Fibroblast of skin of right biceps (primary cell): ENCODE measurements at places on chromosomes 13 and 19.

DNA sequence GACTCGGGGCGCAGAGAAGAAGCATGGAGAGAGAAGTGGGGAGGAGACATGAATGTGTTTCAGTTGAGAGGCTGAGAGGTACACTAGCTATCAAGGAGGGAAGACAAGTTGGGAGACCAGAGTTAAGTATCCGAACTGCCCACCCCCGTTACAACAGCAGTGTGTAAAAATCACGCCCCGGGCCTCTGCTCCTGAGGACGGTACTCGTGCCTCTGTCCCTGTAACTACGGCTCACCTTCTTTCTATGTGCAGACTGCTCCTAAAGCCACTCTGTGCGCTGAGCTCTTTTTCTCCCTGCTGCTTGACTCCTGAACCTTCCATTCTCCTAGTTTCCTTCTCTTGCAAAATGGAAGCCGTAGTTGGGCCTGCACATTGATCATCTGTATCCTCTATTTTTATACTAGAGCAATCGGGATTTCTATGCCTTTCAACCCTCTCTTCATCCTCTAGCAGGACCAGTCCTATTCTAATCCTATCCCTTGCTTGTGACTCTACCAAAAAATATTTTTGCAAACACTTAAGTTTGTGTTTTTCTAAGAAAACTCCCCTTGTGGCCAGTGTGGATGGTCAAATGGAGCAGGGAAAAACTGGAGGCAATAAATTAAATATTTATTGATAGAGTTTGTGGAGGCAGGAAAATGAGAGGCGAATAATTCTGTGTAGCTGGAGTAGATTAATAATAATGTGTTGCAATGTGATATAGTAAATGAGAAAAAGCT lies 569 bp downstream of the POLR1D start:
- no peak for DNase-seq

- DNase-seq = no peak
Measured at GRCh38 chr13:43139211-43139610, 115.8 kb downstream of the DNAJC15 start.

DNA sequence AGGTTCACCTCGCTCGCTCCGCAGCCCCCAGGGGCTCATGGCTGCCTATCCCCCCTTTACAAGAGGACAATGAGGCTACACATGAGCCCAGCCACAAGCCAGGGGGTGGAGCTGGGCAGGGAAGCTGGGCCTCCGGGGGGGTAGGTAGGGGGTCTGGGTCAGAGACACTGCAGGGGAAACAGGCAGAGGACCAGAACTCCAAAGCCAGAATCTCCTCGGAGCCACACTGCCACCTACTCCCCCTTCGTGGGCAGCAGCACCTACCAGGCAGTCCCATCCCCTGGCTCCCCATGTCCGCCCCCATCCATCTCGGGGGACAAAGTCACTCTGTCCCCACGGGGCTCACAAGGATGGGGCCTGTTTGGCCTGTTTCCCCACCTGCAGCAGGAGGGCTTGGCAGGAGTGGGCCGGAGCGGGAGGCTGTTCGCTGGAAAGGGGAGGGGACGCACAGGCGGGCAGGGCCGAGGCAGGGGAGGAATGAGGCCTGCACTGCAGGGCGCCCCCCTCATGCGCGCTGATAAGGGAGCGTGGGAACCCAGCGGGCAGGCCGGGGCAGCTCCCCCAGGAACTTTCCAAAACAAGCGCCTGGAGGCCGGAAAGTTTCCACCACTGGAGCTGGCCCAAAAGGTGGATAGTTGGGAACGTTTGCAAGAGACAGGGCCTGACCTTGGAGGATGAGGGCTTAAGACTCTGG lies 545 bp upstream of the ISYNA1 start:
- no peak for DNase-seq

GRCh38 chr13:24288870-24289269 lies 20.5 kb upstream of the C1QTNF9 start:
- peak; percentile 46 for DNase-seq

DNA sequence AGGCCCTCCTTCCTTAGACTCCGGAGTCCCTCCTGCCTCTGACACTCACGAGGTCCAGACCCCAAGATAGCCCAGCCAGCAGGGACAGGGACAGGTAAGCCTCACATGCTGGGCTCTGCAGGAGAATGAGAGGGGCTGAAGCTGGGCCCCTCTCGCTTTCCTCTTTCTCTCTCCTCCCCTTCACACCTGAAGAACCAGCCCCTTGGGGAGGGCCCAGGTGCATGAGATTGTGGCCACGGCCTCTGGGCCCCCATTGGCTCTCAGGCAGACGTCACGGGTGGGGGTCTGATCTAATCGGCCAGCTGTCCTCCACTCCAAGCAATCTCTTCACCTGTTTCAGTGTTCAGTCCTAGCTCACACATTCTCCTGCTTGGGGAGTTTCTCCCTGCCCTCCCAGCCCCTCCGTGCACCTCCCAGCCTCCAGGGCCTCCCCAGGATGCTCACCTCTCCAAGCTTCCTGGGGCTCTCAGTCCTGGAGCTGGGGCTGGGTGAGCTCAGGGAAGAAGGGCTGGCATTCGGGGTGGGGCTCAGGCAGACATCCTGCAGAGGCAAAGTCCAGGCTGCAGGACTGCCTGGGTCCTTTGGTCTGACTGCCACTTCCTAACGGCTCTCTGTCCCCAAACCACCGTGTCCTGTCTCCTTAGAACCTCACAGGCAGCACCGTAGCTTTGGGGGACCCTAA lies 2.8 kb downstream of the TMEM150B start:
- DNase-seq = no peak

GRCh38 chr13:95787356-95788099 lies 110.6 kb downstream of the DNAJC3 start:
- DNase-seq = no peak

DNA sequence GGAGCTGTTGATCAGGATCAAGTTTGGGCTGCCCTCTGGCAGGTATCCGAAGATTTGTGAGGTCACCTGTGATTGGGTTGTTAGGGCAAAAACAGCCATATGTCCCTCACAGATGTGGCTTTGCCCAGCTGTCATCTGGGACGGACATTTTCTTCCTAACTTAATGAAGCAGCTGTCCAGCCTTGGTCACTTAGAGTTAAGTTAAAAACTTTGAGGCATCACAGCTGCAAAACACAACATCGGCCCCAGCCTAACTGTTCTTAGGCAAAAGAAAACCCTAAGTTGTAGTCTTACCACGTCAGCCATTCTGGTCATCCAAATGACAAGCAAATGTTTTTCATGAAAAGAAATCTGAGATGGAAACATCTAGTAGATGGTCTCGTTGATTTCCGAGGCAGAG lies 318.4 kb downstream of the DCLK1 start:
- no peak for DNase-seq

- peak; percentile 89 for DNase-seq
Measured at GRCh38 chr13:27182844-27183497, 11.4 kb upstream of the USP12 start.

DNA sequence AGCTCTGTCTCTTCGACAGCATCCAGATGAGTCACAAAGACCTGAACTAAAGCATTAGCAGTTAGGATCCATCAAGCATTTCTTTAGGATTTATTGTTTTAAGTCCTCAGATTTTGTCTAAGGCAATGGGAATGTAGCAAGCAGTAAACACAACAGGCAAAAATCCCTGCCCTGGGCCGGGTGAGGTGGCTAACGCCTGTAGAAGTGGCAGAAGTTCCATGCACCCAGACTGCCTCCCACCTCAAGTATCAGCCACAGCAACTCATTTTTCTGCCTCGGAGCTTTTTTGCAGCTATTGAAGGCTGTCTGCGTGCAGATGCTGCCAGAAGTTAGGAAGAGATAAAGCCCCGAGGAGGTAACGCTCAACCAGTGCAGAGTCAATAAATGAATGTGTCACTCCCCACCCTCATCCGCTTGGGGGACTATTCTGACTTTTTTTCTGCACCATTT lies 47.1 kb upstream of the MRI1 start:
- DNase-seq = no peak

GRCh38 chr19:28239270-28239669 lies 973.7 kb downstream of the UQCRFS1 start:
- peak; percentile 3 for DNase-seq
